GM03348 (cell line): ENCODE measurements at places on chromosomes 4 and X.

- peak; percentile 52 for DNase-seq
Measured at GRCh38 chrX:48540028-48540375, 488 bp downstream of the TBC1D25 start.

GRCh38 chr4:95431678-95432077, 117.1 kb downstream of the UNC5C start:
- no peak for DNase-seq

- no peak for DNase-seq
Measured at GRCh38 chr4:116906758-116907157, 178.6 kb downstream of the TRAM1L1 start.

- no peak for DNase-seq
Measured at GRCh38 chr4:163353054-163353453, 9.4 kb downstream of the NPY5R start.

DNA sequence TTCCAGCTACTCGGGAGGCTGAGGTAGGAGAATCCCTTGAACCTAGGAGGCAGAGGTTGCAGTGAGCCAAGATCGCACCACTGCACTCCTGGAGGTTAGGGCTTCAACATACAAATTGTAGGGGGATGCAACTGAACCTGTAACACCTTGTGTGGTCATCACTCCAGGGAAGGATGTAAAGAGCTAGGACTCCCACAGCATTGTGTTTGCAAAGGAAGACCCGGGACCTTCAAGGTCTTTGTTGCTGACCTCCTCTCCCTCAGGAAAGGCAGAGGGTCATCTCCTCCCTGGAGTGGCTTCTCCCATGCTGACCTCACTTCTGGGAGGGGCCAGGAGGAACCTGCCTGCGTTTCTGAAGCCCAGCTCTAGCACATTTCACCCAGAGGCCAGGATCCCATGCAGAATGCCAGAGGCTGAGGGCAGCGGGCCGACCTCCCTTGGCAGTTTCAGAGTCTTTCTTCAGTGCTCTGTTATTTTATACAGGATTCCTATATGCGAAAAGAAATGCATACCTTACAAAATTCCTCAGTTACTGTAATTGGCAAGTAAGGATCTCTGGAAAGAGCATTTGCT, 80.2 kb downstream of the HTRA3 start:
- no peak for DNase-seq

GRCh38 chr4:101977076-101977475, 186.5 kb downstream of the BANK1 start:
- DNase-seq, result peak; percentile 77

GRCh38 chrX:149499766-149500165, 5.3 kb downstream of the IDS start:
- no peak for DNase-seq

DNA sequence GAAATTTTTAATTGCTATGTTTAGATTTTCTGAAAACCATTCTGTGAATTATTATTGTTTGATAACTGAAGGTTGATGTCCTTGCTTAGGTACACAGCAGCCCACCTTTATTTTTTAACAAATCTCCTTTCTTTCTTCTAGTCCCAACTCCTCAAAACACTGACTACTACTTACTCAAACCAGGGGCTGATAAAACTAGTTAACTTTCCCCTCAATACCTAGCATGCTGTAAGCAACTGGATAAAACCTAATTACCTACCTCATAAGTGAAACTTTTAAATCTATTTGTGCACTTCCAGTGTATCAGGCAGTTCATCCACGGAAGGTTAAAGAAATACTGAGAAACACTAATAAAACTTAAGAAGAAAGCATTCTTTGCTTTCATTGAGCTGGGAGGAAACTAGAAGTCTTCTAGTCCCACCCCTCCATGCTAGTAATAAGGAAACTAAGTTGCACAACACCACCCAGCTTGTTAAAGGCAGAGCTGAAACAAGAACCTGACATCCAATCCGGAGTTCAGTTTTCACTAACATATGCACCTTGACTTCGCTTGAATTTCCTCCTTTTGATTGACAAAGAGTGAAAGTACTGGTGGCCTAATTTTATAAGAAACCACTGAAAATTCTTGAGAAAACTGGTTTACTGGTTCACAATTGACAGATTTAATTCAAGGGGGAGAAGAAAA, 180.2 kb upstream of the TET2 start:
- DNase-seq, result no peak

DNA sequence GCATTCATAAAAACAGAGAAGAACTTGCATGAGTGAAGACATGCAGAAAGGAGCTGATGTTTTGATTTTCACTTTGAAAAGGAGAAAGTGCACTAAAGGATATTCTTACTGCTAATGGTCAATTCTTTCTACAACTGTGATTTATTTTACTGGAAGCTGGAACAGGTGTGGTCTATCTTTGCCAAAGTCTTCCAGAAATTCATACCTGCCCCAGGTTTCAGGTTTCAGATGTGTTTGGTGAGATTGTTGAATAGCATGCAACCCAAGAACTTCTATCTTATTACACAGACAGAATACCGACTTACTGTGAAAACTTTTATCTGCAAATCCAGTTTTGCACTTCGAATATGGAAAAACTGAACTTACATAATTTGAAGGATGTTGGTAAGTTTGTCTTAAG, 388.3 kb downstream of the PDGFC start:
- DNase-seq, result no peak

DNA sequence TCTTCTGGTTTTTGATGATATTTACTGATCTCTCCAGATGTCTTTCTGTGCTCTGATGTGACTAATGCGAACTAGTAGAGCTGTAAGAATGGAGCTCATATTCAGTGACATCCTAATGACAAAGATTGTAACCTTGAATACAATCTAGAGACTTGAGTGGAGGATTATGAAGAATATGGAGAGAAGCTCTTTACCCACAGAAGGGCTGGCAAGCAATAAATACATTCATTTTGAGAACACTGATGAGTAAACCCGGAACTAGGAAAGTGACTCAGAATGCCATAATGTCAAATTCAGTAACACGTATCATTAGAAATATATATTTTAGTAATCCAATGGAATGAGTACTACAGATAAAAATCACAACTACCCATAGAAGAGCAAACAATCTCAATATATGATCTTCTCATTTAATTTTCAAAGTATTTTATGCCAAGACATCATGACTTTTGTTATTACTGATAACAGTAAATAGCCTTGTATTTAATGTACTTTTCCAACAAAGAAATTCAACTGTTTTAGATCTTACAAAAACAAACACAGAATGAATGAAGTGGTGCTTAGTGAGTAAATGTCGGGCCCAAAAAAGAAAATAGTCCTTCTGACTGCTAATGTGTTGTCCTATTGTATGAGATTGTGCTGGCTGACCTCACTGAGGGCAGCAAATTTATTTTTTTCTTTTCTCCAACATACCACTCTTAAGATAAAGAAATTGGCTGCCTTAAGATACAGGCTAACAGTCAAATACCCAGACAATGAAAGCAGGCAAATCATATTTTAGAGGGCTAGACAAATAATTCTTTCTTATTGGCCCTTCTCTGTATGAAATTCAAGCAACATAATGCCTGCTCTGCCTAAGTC, 49.2 kb upstream of the HDAC8 start:
- DNase-seq, result peak; percentile 3

GRCh38 chr4:166658585-166658984, 575.7 kb downstream of the SPOCK3 start:
- no peak for DNase-seq

- DNase-seq, result peak; percentile 84
Measured at GRCh38 chr4:169337510-169337909, 66.8 kb upstream of the SH3RF1 start.

- no peak for DNase-seq
Measured at GRCh38 chr4:12897954-12898353, 586.2 kb downstream of the RAB28 start.

DNA sequence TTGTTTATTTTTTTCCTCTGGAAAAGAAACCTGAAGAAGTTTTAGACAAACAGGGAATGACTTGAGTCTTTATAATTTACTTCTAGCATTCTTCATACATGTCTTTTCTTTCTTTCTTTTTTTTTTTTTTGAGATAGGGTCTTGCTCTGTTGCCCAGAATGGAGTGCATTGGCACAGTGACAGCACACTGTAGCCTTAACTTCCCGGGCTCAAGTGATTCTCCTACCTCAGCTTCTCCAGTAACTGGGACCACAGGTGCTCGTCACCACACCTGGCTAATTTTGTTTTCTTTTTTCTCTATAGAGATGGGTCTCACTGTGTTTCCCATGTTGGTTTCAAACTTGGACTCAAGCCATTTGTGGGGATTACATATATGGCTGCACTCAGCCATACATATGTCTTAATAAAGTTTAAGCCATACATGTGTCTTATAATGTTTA, 71.8 kb downstream of the RAPGEF2 start:
- no peak for DNase-seq

DNA sequence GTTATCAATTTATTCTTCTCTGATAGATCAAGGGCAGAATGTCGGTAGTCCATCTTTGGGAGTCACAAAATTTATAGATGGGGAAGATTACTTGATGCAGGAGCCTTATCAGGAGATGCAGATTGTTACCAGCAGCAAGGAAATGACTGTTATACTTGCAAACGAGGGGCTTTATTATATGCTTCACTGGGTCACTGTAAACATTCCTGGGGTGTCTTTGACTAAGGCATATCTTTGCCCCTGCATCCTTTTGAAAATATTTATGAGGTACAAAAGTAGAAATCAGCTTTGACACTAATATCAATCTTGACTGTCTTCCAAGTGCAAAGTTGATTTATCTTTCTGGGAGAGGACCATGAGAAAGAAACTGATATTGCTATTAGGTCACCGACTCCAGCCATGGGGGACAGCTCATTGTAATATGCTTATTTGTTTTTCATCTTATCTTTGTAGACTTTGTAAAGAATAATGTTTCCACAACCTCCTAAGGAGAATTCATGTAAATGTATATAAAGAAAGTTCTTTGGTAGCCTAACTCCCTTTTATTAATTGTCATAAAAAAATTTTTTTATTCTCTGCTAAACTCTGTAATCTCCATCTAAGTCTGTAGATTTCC, 177.3 kb upstream of the EMCN start:
- DNase-seq, result no peak

GRCh38 chr4:1683261-1683735, 815 bp downstream of the FAM53A start:
- peak; percentile 76 for DNase-seq

- DNase-seq, result no peak
Measured at GRCh38 chr4:54659749-54660535, 2.2 kb downstream of the KIT start.

DNA sequence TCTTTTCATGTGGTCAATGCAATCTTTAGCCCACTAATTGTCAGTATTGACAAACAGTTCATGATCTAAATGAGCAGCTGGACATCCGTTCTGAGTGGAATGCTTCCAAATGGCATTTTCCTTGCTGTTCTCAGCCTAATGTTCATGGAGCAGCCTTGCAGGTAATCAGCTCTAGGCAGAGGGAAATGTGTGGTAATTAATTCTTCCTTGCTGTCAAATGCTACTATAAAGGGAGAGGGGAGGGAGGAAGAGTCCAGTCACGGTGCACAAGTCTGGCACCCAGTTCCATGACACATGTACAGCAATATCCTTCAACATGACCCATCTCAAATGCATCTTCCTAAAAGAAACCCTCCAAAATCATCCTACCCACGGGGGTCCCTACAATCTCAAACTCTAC, 88.5 kb downstream of the LDB2 start:
- DNase-seq, result no peak

GRCh38 chr4:24690436-24690835, 104.9 kb upstream of the SOD3 start:
- peak; percentile 47 for DNase-seq

GRCh38 chrX:107484002-107484726, 34.7 kb downstream of the FRMPD3 start:
- DNase-seq, result no peak

DNA sequence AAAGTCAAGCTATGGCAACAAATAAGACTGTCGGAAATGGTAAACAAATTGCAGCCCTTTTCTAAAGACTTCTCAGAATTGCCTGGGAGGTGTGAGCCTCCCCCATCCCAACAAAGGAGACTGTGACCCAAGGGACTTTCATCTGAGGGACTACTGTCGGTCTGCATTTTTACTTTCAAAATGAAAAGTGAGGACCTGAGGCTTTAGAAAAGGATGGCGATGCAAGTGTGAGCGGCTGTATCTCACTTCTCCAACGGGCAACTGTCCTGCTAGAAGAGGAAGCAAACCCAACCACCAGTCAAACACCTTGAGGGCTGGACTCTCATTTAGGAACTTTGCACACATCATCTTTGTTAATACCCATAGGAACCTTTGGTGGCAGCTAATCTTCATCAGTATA, 62.6 kb upstream of the CLNK start:
- no peak for DNase-seq

DNA sequence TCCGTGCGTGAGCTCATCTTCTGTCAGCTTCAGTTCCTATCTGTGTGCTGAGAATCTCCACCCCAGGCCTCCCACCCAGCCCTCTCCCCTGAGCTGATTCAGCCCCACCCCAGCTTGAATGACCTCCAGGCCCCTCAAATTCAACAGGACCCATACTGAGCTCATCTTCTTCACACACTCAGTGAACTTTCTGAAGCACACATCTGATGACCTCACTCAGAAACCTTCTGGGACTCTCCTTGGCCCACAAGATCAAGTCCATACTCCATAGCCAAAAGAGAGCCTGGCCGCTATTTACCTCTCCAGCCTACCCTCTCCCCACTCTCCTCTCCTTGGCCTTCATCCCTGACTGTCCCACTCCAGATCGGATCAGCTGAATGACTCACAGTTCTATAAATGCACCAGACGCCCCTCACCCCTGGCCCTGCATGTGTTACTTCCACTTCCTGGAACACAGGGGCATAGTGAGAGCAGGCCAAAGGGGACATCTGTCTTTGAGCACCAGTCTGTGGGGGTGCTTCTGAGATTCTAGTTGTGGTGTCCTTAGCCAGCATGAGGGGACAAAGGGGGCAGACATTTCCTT, 62.5 kb downstream of the PJA1 start:
- no peak for DNase-seq

DNA sequence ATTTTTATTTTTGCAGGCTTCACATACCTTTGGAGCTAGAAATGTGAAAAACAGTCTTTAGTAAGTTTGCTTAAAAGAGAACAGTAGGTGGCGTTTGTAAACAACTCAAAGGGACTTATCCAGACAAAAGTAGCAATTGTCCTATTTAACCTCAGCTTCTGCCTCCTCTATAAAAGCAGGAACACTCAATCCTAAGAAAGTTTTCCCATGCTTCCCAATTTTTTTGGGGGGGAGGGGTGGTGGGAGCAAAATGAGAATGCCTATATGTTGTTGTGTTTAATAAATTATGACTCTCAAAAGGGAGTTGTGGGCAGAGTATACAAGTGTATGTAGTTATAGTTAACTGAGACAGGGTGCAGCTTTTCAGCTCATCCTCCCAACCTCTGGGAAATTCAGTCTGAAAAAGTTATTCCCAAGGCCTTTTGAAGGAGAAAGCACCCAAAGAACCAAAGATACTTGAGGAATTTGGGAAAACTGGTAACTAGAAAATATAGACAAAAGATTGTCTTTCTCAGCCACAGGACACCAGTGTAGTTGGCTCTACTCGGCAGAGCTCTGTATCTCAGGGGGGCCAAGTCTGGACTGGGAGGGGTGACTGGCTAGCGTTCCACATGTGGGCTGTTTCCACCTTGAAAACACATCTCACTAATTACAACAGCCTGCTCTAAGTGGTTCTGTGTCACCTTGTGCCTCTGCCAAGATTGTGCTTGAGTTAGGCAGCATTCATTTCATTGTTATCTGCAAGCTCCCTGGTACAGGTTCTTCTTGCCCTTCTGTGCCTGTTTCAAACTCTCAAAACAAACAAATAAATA, 2.8 kb downstream of the SFRP2 start:
- DNase-seq, result peak; percentile 50
